ENCODE measurements at places on chromosomes 7 and 10. TPM values are rescaled to one million over a fixed set of nuclear protein-coding genes. Genes with fewer than 3 reads are reported as not detected.

GRCh38 chr7:113890331-113891030 is 28.3 kb downstream of the PPP1R3A start:
- no peak for DNase-seq

Gene FAM25A
- 57.1 TPM for total RNA-seq

DNA sequence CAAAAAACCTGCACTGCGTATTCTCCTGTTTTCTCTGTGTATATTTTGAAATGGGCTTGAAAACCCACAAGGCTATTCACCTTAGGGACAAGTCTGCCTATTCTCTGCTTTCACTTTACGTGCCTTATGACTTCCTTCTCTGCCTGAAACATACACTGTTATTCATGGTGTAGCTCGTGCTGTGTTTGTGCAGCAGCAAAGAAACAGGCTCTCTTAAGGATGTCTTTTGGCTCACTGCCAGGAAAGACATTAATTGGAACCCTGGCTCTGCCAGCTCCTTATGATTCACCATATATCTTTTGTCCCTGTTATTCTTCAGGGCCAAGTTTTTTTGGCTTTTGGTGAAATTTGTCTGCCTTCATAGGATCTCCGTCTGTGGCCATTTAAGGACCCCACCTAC is 92.4 kb downstream of the TMEM106B start:
- DNase-seq, result no peak

GRCh38 chr7:45703911-45704682 is 129.9 kb downstream of the ADCY1 start:
- no peak for DNase-seq

Gene PCLO
- total RNA-seq, result 17.8 TPM

DNA sequence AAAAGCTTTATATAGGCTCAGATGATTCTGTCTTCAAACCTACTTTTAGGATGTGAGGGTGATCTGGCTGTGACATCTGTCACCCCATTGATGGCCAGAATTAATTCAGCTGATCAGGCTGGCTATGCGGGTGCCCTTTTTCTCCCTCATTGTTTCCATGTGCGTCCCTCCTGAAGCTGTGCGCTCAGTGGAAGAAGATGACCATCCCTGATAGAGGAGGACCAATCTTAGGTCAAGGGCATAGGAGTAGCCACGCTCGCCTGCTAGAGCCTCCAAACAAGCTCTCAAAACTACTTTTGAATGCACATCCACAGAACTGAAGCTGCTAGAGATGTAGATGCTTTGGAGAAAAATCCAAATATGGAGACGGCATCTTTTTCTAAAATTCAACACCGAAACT is 48.7 kb downstream of the MYPN start:
- DNase-seq, result no peak

GRCh38 chr10:36794981-36795380 is 330.4 kb upstream of the ANKRD30A start:
- no peak for DNase-seq

- no peak for DNase-seq
Measured at GRCh38 chr10:78455236-78455635, 421.6 kb downstream of the RPS24 start.

GRCh38 chr7:38367301-38367890 is 94.0 kb upstream of the TARP start:
- no peak for DNase-seq

Gene LRRD1
- total RNA-seq, result not detected

- no peak for DNase-seq
Measured at GRCh38 chr10:32112055-32112454, 55.8 kb upstream of the KIF5B start.

DNA sequence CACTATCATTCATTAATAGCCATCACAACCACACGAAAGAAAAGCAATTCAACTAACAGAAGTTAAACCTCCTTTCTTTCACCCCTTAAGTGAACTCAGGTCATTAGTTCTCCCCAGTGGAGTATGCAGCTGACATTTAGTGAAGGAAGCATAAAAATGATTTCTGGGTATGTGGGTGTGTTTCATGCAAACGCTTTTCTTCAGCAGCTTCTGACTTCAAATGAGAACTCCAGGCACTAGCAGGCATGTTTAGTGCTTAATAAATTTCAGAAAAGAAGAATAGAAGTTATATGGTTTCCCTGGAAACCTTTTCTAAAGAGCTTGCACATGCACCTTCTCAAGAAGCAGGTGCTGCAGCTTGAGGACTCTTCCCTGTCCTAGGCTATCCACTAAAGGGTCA is 62.5 kb downstream of the PIK3CG start:
- no peak for DNase-seq

DNA sequence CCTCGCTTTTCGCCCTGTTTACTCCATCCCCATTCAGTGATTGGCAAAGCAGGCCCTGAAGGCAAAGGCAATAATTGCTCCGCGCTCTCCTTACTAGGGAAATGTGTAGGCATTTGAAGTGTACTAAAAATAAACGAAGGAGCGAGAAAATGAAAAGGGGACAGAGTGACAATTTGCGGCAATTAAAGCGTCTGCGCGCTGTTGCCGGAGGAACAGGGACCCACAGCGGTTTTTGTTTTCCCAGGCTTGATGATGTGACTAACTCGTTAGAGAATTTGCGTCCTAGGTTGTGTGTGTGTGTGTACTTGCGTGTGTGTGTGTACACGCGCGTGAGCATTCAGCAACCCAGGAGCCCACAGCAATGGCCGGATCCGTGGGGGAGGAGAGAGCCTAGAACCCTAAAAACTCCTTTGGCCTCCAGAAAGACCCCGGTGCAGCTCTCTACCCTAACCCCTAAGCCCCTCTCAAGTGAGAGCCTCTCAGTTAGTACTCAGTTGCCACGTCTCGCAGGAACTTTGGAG is 7.8 kb upstream of the DLX6 start:
- no peak for DNase-seq

Gene GTF2I
- total RNA-seq, result 129 TPM

DNA sequence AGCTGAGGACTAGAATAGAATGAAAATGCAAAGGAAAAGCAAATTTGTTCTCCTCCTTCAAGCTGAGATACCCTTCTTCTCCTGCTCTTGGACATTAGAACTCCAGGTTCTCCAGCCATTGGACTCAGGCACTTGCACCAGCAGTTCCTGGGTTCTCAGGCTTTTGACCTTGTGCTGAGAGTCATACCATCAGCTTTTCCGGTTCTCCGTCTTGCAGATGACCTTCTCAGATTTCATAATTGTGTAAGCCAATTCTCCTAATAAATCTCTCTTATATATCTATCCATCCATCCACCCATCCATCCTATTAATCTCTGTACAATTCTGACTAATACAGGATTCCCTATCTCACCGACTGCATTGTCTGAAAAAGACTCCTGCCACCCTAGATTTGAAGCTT is 108.3 kb downstream of the AHR start:
- no peak for DNase-seq

Gene SAP25
- total RNA-seq, result 1.8 TPM

GRCh38 chr10:227014-227413 is 91.8 kb downstream of the ZMYND11 start:
- DNase-seq, result no peak

Gene TSPAN12
- 1.3 TPM for total RNA-seq

GRCh38 chr10:80409121-80409520 is 770 bp downstream of the PRXL2A start:
- DNase-seq, result no peak

Gene AGMO
- total RNA-seq, result not detected

- no peak for DNase-seq
Measured at GRCh38 chr10:104521901-104522694, 119.0 kb upstream of the SORCS3 start.

Gene NEBL
- 61.8 TPM for total RNA-seq

Gene LFNG
- total RNA-seq, result 6.1 TPM

GRCh38 chr10:53601260-53601875 is 828.8 kb upstream of the MBL2 start:
- no peak for DNase-seq

Gene VWA2
- 5.7 TPM for total RNA-seq

- DNase-seq, result no peak
Measured at GRCh38 chr7:116142850-116143249, 67.5 kb upstream of the TES start.

GRCh38 chr7:152189061-152189460 is 163.6 kb downstream of the GALNT11 start:
- no peak for DNase-seq

Gene LLCFC1
- not detected for total RNA-seq

- no peak for DNase-seq
Measured at GRCh38 chr10:74047871-74048270, 50.0 kb downstream of the VCL start.

DNA sequence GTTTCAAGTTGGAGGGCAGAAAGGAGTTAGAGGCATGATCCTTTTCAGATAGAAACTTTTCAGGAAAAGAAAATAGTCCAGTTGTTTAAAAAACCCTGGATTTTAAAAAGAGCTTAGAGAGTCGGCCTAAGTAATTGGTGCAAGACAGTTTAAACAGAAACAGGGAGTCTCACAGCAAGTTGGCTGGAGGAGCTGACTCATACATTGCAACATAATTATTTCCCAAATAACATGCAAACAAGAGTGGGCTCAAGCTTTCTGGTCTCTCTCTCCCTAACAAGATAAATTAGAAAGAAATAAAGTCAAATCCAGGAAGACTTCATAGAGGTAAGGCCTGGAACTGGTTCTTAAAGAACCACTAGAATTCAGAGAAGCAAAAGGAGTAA is 100.3 kb upstream of the AGBL3 start:
- no peak for DNase-seq

- DNase-seq, result peak; percentile 12
Measured at GRCh38 chr10:64041185-64041988, 520.2 kb downstream of the REEP3 start.

DNA sequence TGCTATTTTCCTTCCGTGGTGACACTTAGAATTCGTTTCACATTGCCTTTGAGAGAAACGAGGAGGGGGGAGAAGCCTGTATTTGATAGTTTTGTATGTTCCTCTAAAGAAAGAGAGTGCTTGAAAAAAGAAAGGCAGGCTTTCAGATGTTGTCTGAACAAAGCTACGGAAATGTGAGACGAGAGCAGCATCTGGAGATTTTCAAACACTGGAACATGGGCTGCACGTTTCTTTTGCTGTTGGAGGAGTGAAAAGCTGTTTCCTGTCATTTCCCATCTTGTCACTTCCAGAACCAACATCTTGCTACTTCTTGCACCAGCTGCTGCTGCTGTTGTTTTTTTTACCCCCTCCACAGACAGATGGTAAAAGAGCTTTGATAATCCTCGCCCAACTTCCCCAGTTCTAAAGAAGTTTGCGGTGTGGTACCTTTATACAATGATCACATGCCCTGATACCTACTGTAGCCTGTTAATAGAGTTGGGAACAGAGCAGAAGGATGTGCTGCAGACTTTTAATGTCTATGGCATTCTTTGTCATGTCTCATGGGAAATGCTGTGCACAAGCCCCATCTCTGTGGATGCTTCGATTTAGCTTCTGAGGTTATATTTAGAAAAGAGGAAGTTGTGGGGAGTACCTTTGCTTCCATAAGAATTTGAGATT is 408.1 kb downstream of the AUTS2 start:
- DNase-seq, result no peak
